ENCODE measurements at places on chromosomes 5 and 9.

- DNase-seq = peak; percentile 80
These were observed 39.2 kb downstream of the PRUNE2 start for GRCh38 chr9:76866689-76867088.

DNA sequence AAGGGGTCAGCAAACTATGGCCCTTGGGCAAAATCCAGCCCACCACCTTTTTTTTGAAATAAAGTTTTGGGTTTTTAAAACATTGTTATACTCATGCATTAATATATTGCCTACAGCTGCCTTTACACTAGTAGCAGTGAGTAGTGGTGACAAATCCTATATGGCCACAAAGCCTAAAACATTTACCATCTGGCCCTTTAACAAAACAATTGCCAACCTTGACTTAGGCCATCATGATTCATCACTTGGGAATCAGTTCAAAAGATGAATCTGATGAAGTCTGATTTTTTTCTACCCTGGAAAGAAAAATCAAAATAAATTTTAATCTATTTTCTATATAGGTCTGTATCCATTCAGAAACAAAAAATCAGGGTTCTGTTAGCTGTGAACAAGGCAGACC, 484.9 kb downstream of the BNC2 start:
- DNase-seq = peak; percentile 60

DNA sequence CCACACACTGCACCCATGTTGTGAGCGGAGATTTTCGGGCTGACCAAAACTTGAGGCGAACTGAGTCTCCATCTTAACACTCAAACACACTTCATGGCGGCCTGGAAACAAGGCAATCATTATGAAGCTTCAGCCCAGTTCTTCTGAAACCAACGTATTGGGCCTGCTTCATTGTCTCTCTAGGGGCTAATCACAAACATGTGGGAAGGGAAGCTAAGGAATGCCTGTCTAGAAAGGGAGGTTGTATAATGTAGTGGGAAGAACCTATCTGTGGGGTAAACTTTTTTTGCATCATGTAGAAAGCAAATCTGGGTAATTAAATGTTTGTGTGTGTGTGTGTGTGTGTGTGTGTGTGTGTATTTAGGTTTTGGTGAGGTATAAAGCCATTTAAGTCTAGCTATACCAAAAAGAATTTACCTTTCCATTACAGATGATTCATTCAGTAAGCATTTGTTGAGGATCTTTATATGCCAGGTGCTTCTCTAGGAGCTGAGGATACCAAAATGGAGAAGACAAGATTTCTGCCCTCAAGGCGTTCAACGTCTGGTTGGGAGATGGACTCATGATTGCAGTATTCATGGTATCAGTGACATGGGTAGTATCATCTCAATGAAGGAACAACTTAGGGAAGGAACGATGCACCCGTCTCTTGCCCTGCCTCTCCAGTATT, 29.4 kb downstream of the SLC1A3 start:
- peak; percentile 36 for DNase-seq

DNA sequence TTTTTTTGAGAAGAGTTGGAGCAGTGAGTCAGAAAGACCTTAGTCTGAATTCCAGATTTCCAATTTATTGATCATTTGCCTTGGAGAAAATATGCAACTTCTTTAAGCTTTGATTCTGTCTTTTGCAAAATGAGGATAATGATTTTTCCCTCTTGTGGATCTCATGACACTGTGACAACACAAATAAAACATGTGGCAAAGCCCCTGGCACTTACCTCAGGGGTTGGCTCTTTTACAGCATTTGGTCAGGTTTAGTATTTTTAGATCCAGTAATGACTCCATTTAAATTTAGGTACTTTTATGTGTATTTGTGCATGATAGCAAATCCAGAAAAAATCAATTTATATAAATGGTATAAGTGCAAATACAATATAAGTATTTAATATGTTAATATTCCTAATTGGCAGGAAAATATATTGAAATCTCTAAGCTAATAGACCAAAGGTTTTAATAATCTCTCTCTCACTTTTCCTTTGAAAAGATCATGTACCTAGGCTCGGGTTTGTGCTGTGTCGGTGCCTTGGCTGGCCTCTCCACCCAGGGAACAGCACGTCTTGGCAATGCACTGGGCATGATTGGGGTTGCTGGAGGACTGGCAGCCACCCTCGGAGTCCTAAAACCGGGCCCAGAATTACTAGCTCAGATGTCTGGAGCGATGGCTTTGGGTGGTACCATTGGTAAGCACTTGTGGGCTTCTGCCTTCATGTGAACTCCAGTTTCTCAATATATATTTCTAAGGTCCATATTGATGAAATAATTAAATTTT, 49.7 kb downstream of the NNT start:
- no peak for DNase-seq

DNA sequence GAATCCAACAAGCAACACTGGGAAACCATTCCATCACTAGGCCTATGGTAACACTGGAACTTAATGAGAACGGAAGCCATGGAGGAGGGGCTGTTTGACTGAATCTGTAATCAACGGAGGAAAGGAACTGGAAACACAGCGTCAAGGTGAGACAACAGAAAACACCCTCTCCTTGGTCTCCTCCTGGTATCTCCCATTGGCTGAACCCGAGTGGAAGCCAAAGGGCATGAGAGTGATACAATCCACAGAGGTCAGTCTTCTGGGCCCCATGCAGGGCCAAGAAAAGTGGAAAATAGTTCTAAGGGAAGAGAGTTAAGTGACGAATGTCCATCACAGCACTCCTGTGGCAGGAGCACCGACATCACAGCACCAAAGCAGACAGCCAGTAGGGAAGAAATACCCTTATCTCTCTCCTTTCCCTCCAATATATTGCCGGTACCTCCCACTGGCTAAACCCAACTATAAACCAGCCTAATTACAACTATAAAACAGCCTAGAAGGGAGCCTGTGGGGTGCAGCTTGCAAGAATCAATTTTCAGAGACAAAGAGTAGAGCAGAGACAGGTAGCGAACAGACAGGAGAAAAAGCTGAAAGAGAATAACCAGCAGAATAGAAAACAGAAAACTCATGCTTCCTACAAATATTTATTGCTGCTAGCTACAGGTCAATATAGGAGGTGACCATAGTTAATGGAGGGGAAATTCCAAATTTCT, 107.4 kb upstream of the IFNE start:
- no peak for DNase-seq

GRCh38 chr9:2336055-2336454, 285.5 kb upstream of the VLDLR start:
- no peak for DNase-seq

DNA sequence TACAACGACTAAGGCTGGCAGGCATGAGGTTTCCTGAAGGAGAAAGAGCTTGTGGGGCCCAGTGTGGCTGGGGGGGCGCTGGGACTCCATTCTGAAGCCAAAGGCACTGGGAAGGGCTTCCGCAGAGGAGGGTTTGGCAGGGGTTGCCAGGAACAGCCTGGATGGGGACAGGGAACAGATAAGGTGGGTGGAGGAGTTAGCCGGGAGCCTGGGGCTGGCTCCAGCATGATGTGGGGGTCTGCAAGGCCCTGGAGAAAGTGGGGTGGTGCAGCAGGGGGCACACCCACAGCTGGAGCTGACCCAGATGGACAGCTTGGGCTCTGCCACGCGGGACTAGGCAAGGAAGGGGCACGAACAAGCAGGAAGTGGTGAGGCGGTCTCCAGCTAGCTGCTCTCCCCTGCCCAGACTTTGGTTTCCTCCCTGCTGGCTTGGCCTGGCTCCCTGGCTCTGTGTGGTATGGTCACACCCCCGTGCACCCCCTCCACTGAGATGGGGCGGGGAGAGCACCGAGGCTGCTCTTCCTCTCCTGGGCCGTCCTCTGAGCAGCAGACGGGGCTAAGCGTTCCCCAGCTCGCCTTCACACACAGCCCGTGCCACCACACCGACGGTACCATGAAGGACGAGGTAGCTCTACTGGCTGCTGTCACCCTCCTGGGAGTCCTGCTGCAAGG, at the start of gene LTC4S:
Gene LTC4S (plus strand): TSS at position 519 of the 672 bp plus-strand sequence. CDS start 95 bp downstream, at position 614.
- DNase-seq = no peak

DNA sequence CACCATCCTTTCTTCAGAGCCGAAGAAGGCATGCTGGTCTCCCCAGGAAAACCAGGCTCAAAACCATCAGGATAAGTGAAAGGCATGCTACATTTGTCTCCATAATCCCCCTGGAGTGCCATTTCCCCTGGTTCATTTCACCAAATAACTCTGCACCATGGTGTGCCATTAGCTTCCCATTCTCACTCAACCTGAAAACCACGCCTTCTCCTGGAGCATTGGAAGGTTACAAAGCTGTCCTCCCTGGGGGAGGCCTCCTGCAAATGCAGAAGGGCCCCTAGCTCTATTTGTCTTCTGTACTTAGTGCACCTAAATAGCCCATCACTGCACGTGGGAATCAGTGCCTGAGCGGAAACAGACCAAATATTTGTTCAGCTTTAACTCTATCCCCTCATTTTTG, 90.2 kb upstream of the ICE1 start:
- no peak for DNase-seq

DNA sequence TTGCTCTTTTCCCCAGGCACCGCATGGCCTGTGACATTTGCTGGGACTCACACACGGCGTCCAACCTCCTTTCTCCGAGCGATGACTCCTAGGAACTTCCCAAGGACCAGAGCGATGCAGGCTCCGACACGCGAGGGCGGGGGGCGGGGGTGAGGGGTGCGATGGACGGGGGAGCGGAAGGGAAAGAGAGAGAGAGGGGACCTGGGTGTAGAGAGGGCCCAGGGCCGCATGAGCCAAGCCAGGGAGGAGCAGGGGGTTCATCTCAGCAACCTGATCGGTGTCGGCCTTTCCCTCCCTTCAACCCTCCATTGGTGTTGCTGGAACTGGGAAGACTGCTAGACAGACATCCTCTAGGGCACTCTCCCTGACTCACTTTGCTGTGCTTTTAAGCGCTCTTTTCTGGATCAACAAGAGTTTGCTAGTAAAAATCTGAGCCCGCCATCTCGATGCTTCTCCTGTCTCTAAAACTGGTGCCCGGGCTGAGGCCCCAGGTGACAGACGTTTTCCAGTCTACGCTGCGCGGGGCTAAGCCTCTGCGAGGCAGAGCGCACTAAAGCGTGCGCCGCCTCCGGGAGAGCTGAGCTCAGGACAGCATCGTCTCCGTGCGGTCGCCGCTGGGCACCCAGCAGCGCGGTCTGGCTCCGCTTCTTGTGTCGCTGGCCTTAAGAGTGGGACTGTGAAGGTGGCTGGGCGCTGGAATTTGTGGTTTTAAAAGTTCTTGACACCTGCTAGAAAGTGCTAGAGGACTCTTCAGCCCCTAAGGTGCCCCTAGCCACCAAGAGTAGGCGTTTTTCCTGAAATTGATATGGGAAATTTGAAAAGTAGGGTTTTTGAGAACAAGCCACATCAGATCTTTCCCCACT, 1.0 kb upstream of the TSLP start:
- DNase-seq = no peak

DNA sequence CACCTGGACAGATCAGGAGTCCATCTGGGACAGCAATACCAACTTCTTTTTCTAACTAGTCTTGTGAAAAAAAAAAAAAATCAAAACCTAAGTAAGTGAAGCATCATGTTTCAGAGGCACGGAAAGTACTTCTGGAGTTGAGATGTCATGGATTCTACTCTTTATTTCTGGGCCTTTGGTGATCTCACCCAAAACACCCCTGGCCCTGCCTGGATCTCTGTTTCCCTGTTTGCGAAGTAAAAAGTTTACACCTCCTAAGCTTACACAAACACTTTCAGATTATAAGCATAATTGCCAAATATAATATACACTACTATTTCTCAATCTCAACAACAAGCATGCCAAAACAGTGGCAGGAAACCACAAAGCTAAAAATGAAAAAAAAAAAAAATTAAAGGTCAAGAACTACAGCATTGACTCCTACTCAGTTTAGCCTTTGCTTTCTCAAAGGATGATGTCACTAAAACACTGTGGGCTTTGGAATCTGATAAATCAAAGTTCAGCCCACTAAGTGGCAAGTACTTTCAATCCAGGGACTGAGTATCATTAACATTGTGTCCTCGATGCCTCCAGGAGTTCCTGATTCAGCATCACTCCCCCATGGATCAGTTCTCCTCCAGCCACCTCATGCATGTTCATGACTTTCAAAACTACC, 291.9 kb downstream of the NFIB start:
- DNase-seq = no peak

DNA sequence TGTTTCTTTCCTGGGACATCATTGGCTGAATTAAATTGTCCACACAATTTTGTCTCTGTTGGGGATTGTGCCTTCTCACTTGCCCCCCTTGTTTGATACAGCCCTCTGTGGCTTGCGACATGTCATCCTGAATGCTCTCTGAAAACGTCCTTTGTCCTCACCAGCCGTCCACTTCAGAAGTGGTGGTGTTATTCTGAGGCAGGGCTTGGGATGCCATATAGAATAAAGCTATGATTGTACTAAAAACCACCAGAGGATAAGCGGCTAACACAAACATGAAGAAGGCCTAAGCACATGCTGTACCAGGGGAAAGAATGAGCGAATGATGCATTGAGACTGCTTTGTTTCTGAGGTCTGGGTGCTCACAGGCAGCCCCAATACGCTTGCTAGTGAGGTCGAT, 3.5 kb upstream of the SNX30 start:
- DNase-seq = no peak

- DNase-seq = no peak
These were observed 6.2 kb downstream of the TERT start for GRCh38 chr5:1288439-1289335.

DNA sequence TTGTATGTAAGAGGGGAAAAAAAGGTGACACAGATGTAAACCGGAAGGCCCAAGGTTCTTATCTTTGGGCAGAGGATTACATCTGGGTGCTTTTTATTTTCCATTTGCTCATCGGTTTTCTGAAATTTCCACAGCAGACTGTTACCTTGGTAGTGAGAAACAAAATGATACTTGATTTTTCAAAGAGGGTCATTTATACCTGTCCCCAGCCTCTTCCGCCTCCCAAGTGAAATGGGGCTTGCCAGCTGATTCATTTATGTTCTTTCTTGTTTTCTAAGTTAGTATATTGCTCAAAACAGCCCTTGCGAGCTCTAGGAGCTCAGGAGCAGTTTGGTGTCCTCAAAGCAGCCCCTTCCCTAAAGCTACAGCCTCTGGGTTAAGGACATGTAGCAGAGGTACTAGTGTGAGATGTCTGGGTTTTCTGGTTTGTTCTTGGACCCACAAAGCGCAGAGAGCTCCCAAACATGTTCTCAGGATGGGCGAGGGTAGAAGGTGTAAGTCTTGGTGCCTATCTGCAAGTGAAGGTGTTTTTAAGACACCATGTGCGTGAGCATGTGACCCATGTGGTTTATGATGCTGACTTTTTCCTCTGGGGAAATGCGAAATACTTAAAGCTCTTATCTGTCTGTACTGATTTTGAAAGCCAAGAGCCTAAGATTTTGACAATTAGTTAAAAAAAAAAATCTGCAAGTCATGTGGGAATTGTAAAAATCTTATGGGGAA, 38.3 kb downstream of the DAPK1 start:
- DNase-seq = no peak

GRCh38 chr9:130263601-130264413, 1.8 kb upstream of the HMCN2 start:
- no peak for DNase-seq

GRCh38 chr9:101791938-101792337, 53.5 kb upstream of the GRIN3A start:
- DNase-seq = peak; percentile 1

DNA sequence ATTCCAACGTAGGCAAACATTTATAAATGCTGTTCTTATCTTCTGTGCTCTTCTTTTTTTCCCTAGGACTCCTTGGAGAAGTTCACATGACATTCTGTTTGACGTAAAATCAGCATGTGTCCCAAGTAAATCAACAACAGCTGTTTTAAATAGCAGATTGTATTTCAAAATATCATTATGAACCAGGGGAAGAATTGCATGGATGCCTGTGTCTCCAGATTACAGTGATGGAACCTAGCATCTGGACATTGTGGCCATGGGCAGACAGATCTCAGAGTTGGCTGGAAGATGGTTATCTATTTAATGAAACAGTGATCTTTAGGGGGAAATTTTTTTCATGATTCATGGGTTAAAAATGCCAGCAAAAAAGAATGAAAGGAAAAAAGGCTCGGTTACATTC, 222.0 kb downstream of the MAN2A1 start:
- DNase-seq = peak; percentile 84

Measured in fibroblast of skin of left quadriceps (primary cell).